Glutamatergic neuron (in vitro differentiated cells): ENCODE measurements at places on chromosomes 6 and 20.

GRCh38 chr6:44074439-44074812, 52.8 kb downstream of the MRPL14 start:
- peak; percentile 80 for DNase-seq

DNA sequence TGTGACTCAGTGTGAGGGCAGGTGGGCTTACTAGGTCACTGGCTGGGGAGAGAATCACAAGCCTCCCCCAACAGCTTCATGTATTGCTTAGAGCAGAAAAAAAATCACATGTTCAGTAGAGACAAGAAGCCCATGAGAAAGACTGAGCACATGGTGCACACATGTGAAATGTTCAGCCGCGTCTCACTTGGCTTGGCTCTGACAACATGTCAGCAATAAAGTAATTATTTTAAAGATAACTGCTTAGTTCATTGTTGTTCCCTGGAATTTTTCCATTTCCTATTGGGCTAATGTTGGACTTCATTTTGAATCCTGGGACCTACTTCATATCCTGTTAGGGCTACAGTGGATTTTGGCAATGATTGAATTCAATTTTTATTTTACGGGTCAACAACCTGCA, 222.6 kb downstream of the C6orf118 start:
- no peak for DNase-seq

DNA sequence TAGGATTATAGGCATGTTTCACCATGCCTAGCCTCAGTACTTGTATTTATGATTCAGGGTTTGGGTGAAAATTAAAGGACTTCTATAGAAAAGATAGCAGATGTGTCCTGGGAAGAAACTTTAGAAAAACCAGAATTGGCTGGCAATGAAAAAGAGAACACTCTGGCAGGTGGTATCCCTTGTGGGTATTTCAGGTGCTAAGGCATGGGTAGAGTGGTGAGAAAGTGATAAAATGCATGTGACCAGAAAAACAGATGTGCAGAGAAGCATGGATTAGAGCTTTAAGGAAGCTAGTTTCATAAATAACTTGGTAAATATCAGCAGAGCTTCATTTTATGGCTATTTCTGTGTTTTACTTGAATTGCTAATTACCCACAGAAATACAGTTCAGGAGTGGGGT, 622.2 kb downstream of the DOK5 start:
- no peak for DNase-seq

DNA sequence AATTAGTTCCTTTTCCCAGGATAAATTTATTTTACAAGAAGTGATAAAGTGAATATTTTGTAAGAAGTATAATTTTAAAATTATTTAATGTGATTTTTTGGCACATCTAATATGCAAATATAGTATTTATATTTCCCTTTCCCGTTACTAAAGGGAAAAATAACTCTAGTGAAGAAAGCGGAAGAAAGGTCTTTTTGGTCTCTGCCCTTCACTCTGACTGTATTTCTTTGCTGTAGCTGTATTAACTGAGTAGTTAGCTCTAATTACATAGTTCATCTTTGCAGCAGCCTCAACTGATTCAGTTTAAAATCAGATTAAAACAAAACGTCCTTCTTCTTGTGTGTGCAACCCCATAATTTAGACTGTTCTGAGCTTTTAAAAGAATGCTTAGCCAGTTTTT, 57.4 kb upstream of the RNF144B start:
- DNase-seq, result no peak

DNA sequence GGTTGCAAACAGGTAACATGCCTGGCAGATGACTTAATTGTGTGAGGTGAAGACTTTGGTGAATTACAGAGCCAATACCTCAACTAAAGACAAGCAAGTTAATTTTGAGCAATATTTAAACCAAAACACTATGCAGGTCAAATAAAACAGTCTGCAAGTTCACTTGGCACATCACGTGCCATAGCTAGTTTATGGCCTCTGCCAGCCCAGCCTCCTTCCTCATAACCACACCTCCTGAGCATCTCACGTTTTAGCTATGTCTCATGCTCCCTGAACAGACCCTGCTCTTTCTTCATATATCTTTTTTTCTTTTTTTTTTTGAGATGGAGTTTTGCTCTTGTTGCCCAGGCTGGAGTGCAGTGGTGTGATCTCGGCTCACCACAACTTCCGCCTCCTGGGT, 4.5 kb upstream of the CNBD2 start:
- DNase-seq, result no peak

DNA sequence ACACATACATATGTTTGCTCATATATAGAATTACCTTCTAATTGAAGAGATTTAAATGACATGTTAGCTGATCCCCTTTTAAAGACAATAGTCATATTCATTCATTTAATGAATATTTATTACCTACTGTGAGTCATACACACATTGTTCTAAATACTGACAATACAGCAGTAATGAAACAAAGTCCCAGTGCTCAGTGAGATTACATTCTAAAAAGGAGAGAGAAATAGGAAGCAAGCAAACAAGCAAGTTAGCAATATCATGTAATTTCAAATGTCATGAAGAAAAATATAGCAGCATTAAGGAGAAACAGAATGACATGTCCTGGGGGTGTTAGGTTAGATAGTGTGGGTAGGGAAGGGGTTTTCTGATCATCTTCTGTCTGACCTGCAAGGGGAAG, 136.3 kb downstream of the ADGRB3 start:
- no peak for DNase-seq

- no peak for DNase-seq
These were observed 355.8 kb upstream of the SASH1 start for GRCh38 chr6:147986846-147987245.

GRCh38 chr6:149045404-149045803, 272.1 kb upstream of the TAB2 start:
- no peak for DNase-seq

DNA sequence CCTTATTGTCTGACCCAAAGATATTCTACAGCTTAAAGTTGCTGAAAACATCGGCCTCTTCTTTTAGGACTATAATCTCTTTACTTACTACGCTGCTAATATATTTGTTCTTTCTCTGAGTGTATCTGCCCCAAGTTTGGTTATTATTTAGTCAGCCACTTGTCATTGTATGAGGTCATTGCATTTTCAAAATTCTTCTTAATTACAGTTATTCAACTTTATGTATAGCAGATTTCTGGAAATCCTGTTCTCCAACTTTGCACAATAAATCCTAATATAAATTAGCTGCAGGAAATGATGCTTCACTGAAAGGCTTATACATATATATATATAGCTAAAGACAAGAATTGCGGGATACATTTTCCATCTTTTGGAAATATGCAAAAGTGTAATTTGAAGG, 88.5 kb upstream of the HIVEP1 start:
- DNase-seq, result no peak

GRCh38 chr6:7180751-7181150, 73.0 kb downstream of the RREB1 start:
- no peak for DNase-seq

GRCh38 chr20:32536851-32537656, 48.1 kb downstream of the NOL4L start:
- DNase-seq, result peak; percentile 58

DNA sequence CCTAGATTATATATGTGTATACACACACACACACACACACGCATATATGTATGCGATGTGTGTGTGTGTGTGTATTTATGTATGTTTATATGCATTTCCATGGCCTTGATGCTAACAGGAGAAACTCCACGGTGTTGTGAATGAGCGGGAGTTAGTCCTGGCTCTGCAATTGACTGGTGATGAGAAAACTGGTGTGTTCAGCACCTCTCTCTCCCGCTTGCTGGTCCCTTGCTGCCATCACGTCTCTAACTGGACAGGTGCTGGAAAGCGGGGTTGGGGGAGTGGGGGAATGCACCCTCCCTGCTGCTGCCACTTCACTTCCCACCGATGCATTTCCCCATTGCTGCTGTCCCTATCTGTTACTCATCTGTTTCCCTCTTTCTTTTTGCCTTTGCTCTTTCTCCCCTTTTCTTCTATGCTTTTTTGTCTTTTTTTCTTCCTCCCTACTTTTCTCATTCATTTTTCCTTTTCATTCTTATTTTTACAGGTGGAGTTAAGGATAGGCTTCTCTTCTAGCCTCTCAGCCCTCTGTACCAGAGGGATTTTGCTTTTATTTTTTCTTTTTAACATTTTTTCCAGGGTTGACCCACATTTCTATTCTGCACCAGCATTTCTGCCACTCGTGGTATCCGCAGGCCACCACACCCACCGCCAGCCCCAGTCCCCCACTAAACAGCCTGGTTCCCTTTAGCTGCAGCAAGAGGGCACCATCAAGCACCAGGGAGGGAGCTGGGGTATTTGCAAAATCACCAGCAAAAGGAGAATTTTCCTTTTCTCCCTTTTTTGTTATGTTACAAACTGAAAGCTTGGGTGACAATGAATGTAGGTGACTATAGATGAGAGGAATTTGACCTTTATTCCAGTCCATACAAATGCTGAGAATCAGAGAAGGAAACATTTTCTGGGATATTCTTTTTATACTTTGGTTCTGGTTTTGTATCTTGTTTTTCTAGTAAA, 115.6 kb downstream of the TCP11 start:
- DNase-seq, result no peak

- DNase-seq, result no peak
These were observed 17.9 kb upstream of the ZNF451 start for GRCh38 chr6:57072108-57072507.

- peak; percentile 72 for DNase-seq
These were observed 100.9 kb upstream of the IYD start for GRCh38 chr6:150267686-150268561.

GRCh38 chr20:33242319-33243100, 6.7 kb downstream of the BPIFA1 start:
- DNase-seq, result no peak

- no peak for DNase-seq
These were observed 178.8 kb downstream of the SMOC2 start for GRCh38 chr6:168619560-168620314.

DNA sequence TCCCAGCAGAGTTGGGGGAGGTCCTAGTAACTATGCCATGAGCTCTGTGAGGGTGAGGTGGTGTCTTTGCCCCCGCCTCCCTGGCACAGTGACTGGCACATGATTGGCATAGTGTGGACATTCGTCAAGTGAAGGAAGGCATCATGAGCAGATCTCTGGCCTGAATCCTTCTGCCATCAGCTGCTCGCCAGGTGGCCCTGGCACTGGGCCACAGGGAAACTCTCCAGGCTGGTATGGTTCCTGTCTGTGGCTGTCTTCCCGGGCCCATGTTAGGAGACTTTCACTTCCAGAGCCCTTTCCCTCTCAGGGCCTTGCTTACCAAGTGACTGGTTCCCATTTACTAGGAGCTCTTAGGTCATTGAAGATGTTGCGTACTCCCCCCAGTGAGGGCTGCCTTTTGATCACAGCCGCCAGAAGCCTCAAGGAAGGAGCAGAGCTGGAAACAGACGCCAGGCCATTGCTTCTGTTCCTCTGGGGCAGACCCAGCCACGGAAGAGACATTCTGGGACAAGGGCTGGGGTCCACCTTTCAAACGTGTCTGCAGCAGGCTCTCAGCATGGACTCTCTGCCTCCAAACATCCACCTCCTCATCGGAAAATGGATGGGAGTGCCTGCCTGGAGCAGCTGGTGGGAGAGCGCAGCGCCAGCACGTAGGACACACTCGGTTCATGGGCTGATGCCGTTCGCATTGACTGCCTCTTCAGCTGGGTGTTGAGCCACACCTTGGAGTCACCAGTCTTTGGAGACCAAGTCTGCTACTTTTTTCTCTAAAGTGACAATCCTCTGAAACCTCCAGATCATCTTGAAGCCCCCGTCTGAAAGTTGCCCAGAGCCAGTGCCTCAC, 67.2 kb downstream of the PTPN1 start:
- no peak for DNase-seq

- DNase-seq, result no peak
These were observed 32.6 kb downstream of the PLG start for GRCh38 chr6:160734627-160735026.

DNA sequence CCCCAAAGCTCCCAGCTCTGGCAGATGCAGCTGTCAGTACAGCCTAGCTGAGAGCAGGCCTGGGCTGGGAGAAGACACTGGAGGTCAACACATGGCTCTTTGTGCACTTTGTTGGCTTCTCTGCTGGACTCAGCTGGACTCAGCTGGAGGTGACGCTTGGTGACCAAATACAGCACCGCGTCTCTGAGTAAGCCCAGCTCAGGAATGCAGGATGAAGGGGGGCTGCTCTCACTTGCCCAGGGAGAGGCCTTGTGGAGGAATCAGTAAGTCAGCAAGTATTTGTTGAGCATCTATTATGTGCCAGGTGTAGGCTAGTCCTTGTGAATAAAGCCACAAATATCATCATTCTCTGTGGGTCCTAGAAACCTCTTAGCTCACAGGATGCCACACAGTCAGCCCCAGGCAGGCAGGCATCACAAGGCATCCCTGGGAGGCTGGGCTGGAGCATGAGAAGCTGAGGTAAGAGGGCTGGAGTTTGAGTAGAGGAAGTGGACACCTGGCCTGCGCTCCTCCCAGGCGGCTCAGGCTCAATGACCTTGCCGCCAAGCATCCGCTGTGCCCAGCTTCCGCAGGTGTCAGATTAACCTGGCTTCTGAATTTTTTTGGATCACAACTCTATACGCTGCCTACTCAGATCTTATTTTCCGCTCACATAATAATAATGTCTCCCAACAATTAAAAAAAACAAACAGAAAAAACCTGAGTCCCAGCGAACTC, 95.4 kb downstream of the TMEM170B start:
- DNase-seq, result no peak

DNA sequence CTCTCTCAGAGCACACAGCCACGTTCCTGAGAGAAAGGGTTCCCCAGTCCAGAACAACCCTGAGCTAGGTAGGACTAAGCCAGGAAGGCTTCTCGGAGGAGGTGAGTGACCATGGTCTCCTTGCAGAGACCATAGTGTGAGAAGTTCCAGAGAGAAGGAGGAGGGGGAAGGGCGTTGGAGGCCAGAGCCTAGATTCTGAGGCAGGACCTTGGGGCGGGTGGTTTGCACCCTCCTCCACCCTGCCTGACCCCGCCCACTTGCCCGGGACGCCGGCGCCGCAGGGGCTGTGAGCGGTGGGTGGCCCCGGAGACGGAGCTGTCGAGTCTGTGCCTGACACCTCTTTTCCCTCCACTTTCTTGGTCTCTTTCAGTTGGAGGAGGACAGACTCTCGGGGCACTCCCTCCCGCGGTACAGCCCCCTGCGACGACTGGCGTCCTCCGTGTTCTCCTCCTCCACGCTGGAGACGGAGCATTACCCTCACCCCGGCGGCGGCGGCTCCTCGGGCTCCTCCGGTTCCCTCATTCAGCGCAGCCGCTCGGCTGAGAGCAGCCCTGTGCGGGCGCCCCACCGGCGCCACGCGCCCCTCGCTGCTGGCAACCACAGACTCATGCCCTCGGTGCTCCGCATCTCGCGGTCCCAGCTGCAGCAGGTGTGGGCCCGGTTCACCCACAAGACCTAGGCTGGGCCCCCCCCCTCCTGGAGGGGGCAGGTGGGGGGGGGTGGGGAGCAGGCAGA, 26.2 kb downstream of the TTBK1 start:
- DNase-seq, result no peak

GRCh38 chr20:38109591-38110524, 55.2 kb downstream of the TGM2 start:
- DNase-seq, result no peak

GRCh38 chr6:119575721-119576120, 226.2 kb upstream of the MAN1A1 start:
- DNase-seq, result no peak

GRCh38 chr6:17972074-17972952, 15.1 kb downstream of the KIF13A start:
- no peak for DNase-seq
